ENCODE measurements at places on chromosomes 5 and 9.
A peak's percentile ranks its signal among the peaks of the same experiment; 100 is the strongest.

- DNase-seq = no peak
These were observed 84.5 kb upstream of the MOCS2 start for GRCh38 chr5:53194086-53194485.

DNA sequence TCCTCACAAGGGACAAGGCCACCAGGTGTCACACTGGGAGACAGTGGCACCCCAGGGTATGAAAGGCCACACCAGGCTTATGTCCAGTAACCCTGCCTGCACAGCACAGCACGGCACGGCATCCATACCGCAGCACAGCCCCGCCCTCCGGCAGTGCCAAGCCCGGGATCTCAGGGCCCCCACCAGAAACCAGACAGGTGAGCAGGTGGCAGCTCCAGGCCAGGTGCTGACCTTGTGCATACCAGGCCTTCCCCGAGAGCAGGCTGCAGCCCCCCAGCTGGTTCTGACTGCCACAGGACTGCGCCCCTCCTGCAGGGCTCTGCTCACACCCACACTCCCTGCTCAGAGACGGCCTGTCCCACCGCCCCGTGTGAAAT is 56.5 kb downstream of the ADAMTS2 start:
- DNase-seq = no peak

GRCh38 chr9:5874048-5874447 is 16.6 kb upstream of the MLANA start:
- DNase-seq = no peak

GRCh38 chr5:82597437-82597836 is 319.3 kb upstream of the RPS23 start:
- no peak for DNase-seq

DNA sequence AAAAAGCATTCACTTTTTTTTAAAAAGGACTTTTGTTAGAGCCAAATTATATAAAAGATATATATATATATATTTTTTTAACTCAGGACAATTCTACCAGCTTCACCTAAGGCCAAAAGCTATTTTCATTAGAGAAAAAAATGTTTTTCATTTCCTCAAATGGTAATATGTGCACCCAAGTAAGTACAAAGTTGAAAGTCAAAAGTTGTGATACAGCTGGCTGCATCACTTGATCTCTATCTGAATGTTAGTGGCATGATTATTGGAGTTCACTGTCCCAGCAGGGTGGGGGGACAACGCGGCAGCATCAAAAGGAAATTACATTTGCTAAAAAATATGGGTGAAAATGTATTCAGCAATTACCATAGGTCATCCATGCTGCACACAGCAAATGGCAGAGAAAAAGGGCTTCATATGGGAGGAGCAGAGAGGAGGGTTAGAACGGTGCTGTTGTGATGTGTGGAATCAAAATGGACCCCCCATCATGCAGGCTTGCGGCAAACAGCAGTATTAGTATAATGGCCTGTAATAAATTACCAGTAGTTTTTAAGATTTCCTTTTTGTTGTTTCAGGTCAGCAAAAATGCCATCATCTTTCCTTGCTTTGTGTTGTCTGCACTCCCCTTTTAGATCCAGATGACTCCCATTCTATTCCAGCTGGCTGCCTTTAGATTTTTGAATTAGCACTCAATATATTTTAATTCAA is 253.7 kb downstream of the MAT2B start:
- DNase-seq = no peak

- peak; percentile 81 for DNase-seq
These were observed 19.2 kb upstream of the TOR1B start for GRCh38 chr9:129783516-129784361.

GRCh38 chr5:56522169-56522568 is 289.0 kb upstream of the ANKRD55 start:
- DNase-seq = no peak

GRCh38 chr9:137162505-137163364 is 7.1 kb downstream of the LRRC26 start:
- no peak for DNase-seq

DNA sequence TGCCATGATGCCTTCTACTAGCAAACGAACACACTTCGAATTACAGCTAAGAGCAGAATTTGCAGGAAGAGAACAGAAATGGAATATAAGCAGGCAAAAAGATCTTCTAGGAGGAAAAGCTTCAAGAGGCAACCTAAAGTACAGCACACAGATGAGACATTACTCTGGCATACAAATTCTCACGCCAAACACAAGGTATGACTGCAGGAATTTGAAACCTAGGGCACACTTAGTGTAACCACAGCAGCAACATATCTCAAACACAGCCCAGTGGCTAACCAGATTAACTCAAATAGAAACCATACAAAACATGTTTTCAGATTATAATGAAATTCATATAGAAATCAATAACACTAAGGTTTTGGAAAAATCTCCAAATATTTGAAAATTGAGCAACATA is 481.0 kb upstream of the RGMB start:
- no peak for DNase-seq

GRCh38 chr5:40406741-40407211 is 272.9 kb upstream of the PTGER4 start:
- DNase-seq = peak; percentile 70

DNA sequence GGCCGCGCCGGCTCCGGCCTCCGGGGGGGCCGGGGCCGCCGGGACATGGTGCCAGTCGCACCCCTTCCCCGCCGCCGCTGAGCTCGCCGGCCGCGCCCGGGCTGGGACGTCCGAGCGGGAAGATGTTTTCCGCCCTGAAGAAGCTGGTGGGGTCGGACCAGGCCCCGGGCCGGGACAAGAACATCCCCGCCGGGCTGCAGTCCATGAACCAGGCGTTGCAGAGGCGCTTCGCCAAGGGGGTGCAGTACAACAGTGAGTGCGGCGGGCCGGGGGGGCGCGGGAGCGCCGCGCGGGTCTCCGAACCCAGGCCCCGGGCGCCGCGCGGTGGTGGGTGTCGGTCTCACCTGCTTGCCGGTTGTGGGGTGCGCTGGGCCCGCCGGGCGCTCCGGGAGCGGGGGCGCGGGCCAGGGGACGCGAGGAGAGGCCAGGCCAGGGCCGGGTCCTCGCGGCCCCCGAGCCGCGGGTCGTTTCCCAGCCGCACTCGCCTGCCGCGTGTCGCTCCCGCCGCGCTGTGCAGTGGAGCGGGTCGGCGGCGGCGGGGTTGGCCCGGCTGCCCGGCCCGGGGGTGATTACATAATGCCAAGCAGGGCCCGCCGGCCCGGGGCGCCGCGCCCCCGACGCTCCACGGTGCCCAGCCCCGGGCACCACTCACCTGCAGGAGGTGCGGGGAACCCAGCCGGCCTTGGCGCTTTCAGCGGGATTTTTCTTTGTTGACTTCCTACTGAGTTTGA is 492 bp downstream of the RABL6 start:
- DNase-seq = no peak

GRCh38 chr9:75146229-75146628 is 57.9 kb downstream of the OSTF1 start:
- DNase-seq = no peak

- no peak for DNase-seq
These were observed 186.5 kb downstream of the ARHGEF28 start for GRCh38 chr5:73812457-73812856.

GRCh38 chr9:99140685-99141314 is 35.9 kb downstream of the TGFBR1 start:
- DNase-seq = peak; percentile 57

- DNase-seq = no peak
These were observed 467.1 kb downstream of the ZNF608 start for GRCh38 chr5:124279146-124279876.

All from inflammatory macrophage (primary cell).